AG09319 (cell line): ENCODE measurements at places on chromosomes 12 and 14.

DNA sequence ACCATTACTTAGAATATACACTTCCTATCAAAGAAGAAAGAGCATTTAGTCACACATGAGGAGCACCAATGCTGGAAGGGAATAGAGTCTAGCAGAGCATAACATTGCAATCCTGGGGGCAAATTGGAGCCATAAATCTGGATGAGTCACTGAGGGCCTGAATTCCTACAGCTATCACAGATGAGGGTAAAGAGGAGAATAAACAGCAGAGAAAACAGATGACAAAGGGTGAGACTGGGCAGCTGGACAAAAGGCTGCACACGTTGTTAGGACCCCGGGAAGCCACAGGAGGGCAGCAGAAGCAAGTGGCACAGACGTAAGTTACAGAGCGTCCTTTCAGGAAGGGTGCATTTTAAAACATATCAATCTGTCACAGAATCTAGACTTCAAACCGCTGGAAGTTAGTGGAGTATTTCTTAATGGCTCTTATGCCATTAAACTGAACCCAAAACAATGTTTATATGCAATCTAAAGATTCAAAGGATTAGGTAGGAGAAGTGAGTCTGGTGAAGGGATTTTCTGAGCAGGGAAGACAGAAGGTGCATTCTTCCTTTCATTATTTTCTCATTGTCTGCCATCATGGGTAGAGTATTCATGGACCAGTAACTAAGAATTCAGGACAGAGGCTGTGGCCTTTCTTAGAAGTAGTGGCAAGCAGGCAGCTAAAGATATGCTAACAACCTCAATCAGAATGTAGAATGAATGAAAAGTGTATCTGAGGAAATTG, 159.8 kb upstream of the DAAM1 start:
- peak; percentile 89 for DNase-seq

- no peak for DNase-seq
These were observed 7.2 kb upstream of the OTX2 start for GRCh38 chr14:56817396-56817921.

- DNase-seq = no peak
These were observed 11.2 kb upstream of the HOXC13 start for GRCh38 chr12:53927220-53928029.

DNA sequence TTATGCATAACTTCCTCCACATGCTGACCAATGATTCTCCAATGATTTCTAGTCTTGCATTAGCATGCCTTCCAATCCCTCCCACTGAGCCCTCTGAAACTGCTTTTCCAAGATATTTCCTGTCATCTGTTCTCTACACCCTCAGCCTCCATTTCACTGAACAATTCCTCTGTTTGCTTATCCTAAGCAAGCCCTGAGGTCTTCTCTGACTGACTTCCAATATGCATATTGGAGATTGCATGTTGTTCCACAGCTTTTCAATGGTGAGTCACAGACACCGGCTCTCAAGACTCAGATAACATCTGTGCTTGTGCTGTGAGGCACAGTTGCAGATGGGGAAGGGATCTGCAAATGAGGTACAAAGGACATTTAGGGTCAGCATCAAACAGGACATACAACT, 141.0 kb downstream of the SLC16A7 start:
- DNase-seq = peak; percentile 81

DNA sequence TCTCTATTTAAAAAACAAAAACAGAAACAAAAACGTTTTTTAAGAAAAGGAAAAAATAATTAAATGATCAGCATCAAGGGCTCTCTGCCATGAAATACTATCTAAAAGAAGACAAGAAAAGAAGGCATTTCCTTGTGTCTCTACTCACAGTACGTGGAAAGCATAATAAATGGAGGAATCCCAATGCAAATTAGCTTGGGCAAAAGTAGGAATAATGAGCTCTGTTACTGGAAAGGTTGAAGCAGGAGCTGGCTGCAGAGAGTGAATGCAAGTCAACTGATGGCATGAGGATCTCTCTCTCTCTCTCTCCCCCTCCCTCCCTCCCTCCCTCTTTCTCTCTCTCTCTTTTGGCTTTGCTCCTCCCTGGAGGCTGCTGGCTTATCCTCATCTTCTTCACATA, 85.9 kb downstream of the TBX3 start:
- no peak for DNase-seq

- DNase-seq = no peak
These were observed 4.2 kb downstream of the TGFB3 start for GRCh38 chr14:75977582-75977943.

DNA sequence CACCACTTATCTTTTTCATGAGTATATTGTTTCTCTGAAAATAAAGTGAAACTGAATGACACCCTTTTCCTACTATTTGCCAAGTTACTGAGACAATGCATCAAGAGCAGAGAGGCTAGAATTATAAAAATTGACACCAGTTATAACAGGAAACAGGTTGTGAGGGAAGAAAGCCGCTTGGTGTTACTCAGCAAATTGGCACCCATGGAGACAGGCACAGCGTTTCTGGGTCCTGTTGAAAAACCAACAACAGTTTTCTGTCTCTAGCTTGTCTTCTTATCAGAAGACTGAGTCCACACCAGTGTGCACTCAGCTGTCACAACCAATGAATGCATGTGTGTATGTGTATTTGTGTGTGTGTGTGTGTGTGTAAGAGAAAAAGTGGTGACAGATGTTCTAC, 267.7 kb downstream of the KCNH5 start:
- DNase-seq = no peak
